ENCODE measurements at places on chromosomes 7 and 10.

DNA sequence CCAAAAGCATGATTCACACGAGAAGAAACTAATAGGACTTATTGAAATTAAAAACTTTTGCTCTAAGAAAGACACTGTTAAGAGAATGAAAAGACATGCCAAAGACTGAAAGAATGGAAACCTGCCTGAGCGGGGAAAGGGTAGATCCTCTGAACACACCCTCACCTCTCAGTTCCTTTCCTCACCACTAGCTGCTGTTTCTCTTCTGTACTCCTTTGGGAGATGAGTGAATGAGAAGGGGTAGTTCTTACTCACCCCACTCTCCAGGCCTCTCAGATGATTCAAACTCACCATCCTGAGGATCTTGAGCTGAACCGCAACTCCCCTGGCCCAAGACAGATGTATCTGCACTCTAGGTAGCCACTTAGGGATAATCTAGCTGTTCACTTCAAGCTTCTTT is 41.9 kb downstream of the IQUB start:
- no peak for DNase-seq

DNA sequence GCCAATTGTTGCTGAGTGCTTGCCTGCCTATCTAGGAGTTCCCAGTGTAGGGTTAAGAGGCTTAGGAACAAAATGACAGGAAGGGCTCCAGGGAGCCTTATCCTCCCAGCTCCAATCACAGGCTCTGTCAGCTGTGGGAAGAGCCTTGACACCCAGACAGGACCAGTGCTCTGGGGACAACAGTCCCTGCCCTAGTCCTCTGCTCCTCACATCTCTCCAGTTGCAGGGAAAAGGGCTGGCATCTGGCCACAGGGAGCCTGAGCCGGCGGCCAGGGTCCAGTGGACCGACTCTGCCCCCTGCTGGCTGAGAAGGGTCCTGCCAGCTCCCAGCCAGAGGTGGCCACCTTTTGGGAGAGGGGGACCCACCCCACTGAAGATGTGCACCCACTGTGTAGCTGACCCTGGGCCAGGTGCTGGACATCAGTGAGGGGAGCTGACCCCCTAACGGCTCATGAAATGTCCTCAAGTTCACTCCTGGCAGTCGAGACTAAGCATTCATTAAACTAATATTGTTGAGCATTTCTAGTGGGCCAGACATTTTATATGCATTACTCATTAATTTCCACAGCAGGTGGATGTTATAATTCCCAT is 17.6 kb downstream of the DNAJB12 start:
- no peak for DNase-seq

DNA sequence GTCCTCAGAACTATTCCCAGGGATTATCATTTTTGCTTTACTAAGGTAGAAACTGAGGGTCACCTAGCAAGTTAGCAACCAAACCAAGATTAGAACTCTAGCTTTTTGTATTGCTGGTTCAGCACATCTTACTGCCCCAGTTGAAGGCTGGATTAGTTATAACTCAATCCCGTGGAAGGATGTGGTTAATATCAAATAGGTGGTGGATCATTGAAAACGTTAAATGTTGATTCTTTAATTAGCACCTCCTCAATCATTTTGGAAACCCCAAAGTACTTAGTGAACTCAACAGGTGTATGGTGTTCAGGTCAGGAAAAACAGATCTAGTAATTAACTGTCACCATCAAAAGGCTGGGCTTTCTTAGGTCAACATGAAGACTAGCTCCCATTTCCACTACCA is 152.4 kb downstream of the ARID5B start:
- DNase-seq, result no peak

DNA sequence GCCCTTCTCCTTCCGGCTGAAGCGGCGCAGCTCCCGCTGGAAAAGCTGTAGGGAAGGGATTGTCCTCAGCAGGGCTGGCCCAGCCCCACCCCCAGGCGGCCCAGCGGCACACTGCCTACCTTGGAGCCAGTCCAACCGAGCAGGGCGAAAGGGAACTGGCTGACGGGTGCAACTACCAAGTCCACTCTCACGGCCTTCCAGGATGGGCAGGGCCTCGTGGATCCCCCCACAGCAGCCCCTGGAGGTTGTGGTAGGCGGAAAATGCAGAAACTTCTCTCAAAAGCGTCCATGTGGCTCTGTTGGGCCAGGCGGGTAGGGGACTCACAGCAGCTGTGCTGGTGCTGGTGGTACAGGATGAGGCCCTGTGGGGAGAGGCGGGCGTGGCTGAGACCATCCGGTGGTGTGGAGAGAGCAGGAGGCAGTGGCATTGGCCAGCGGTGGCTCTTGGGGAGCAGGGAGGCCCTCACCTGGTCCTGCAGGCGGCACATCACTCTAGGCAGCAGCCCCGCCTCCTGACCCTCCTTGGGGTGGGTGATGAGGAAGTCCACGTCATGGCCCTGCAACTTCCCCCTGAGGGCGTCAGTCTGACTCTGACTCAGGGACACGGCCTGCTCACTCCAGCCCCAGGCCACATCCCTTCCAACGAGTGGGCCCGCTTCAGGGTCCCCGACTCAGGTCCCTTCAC is 8.4 kb upstream of the PGAM2 start:
- DNase-seq, result no peak

DNA sequence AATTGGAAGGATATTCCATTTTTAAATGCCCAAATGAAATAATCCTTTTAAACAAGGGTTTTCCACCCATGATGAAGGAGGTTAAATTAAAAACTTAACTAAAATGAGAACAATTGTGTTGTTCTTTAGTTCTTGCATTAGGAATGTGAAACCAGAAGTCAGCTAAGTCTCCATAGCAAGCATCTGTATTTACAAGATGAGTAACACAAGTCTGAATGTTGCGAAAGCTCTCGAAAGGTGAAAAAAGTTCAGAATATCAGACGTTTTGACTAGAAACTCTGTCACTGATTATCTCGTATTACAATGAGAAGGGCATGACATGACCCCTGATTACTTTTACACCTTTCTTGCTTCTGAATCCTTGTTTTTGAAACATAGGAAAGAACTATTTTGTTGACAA is 149.6 kb downstream of the BICC1 start:
- DNase-seq, result no peak

DNA sequence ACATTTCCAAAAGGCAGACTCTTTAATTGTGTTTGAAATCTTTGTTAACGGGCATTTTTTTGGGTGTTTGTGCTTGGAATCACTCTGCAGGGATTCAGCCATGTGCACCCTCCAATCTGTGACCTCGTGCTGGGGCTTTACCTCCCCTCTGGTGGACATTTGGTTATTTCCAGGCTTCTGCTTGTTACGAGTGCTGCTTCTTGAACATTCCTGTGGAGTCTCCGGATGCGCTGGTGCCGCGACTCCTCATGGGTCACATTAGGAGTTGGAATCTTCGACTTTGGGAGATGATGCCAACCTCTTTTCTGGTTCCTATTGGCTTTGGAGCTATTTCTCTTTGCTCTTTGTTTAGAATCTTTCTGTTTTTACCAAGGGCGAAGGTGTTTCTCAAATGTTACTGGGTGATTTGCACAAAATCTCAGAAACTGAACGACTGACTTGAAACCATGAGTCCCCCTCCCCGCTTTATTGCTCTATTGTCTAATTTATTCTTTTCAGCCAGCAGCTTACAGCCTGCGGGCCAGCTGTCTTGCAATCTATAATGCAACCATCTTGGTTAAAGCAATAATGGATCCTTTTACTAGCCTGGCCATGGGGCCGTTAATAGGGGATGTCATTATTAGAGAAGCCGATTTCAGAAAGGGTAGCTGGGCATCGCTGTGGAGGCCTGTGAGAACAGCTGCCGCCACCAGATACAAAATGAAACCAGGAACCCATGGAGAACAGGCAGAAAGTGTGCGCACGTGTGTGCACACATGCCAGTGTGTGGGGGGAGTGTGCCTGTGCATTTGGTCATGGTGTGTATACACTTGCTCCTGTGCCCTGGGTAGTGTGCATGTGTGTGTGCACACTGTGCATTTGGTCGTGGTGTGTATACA is 9.9 kb upstream of the DPYSL4 start:
- no peak for DNase-seq

DNA sequence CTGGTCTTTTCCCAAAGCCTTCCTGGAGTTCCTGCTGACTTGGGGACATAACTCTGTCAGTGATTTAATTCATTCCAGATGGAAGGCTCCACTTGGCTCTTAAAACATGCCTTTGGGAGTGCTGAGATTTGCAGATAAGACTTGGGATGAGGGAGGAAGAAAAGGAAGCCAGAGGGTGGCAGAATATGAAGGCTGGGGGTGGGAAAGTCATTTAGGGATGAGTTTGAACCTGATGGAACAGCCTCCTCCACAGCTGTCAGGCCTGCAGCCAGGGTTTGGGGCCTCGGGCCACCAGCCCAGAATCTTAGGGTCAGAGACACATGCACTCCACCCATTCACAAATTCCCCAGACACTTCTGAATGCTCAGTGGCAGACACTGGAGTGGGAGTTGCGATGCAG is 28.4 kb upstream of the EIF5AL1 start:
- DNase-seq, result no peak

GRCh38 chr7:49643321-49643720 is 130.1 kb upstream of the VWC2 start:
- DNase-seq, result no peak

DNA sequence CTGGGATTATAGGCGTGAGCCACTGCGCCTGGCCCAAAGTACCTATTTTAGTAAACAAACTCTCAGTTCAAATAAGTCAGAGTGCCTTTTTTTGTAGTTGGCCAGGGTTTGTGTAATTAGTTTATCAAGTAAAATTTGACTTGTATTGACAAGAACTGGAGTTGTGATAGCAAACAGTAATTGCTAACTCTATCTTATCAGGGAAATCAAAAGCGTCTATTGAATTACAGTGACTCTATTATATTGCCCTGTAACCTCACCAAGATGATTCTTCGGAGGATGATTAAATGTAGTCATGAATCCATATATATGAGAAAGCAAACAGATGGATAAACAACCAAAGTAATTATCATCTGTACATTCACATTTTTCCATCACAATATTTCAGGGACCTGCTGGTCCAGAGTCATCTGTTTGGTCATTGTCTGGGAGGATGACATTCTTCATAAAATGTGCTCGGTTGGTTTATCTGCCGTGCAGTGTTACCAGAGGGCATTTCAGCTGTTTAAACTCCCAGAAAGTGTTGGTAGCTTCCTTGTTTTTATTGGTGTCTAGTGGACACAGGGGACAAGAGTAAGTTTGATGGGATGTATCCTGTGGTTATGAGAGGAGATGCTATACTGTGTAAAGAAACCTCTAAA is 35.6 kb downstream of the DOCK1 start:
- no peak for DNase-seq

DNA sequence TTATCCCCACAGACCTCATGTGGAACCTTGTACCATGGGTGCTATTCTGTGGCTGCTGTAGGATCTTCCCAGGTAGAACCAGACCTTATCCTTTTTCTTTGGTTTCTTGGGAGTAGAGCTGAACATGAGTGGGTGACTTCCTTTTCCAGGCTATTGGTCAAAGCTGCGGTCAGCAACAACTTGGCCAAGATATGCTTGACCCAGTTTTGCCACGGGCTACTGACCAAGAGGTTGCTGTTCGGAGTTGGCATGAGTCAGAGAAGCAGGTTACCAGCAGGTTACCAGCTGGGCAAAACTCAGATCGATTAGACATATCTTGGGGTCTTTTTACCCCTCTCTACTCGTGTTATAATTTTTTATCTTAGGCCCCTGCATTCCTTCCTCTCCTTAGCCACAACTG is 36.7 kb upstream of the HDAC9 start:
- no peak for DNase-seq

GRCh38 chr7:134823400-134823799 is 44.0 kb downstream of the CALD1 start:
- DNase-seq, result no peak

GRCh38 chr7:28623863-28624262 is 211.5 kb downstream of the CREB5 start:
- no peak for DNase-seq

DNA sequence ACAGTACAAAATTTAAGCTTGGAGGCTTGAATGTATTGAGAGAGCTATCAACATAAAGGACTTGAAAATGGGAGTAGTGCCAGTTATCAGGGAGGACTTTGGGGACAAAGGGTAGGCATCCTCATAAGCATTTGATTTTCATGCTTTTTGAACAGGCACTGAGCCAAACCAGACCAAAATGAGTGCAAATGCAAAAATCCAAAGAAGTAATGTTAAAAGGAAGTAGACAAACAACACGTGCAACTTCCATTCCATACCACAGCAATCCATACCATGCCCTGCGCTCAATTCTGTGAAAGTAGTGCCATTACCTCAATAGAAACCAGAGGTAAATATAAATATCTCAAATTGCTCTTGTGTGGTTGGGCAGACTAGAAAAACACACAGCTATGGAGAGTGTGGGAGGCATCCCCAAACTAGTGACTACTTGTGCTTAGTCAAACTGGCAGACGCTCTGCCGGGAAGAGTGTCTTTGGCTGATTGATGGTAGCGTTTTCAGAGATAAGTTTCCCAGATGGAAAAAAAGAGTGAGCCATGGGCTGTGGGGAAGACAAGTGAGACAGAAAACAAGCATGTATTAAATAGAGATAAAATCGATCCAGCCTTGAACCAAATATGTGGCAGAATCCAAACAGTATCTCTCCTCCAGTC is 161.5 kb downstream of the CREB5 start:
- DNase-seq, result no peak

- no peak for DNase-seq
Measured at GRCh38 chr7:151675196-151675920, 155.7 kb upstream of the RHEB start.

DNA sequence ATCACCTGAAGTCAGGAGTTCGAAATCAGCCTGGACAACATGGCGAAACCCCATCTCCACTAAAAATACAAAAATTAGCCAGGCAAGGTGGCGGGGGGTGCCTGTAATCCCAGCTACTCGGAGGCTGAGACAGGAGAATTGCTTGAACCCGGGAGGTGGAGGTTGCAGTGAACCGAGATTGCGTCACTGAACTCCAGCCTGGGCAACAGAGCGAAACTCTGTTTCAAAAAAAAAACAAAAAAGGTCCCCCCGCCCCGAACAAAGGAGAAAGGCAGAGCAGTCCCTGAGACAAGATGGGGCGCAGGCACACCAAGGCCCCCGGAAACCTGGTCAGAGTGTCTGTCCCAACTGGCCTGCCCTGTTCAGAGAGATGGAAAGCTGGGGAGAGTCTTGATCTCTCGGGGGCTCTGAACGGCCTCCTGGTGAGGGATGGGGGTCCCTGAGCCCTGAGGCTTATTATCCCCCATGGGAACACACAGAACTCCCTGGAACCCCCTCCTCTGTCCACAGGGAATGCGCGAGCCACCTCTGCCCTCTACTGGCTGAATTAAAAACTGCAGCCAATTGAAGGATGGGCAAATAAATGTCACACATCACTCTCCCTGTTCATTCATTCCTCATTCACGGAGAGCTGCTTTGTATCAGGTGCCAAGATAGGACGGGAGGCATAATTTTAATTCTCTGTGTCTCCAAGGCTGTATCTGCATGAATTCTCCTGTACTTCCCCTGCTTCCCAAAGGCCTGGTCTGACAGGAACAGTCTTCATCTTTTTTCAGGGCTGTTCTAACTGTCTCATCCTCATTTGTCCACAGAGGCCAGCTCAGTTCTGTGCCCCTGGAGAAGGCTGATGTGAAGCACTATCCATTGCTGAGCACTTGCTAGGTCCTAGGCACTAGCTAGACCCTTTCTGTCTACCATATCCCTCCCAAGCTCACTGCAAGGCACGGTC is 28.9 kb downstream of the MAT1A start:
- DNase-seq, result no peak

All from stimulated activated CD8-positive, alpha-beta memory T cell treated with anti-CD3 and anti-CD28 coated beads, Interleukin-15, amount 100 ng/mL, for 24 hours (primary cell).